Caco-2 (cell line): ENCODE measurements at places on chromosomes 6 and 20.

GRCh38 chr20:22394583-22394982, 189.8 kb downstream of the FOXA2 start:
- no peak overlapping the region for H3K27ac ChIP-seq
- DNase-seq = no peak
- no peak overlapping the region for H3K4me3 ChIP-seq
- H3K4me1 ChIP-seq = no peaks in the 10 kb centered on the region
- H3K27me3 ChIP-seq = peaks cover 2% of the 10 kb centered on the region; the same call in 1 of the 2 replicates

DNA sequence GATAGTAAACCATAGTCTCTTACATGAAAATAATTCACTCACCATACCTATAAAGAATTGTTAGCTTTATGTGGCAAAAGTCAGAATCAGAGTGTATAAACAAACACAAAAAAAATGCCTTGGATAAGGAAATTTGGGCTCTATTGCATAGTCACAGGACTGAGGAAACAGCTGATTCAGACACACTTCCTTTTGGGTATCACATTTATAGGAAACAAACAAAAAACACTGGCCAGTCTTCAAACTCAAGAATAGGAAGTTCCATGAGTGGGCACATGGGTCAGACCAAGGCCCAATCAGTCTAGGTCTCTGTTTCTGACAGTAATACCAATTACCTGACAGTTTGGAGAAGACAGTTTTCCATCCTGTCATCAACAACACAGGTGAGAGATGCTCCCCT, 8.0 kb downstream of the SLC18B1 start:
- no peak overlapping the region for H3K27ac ChIP-seq
- DNase-seq = no peak
- no peaks in the 10 kb centered on the region for H3K36me3 ChIP-seq
- H3K4me3 ChIP-seq = no peak overlapping the region
- no peaks in the 10 kb centered on the region for H3K27me3 ChIP-seq

DNA sequence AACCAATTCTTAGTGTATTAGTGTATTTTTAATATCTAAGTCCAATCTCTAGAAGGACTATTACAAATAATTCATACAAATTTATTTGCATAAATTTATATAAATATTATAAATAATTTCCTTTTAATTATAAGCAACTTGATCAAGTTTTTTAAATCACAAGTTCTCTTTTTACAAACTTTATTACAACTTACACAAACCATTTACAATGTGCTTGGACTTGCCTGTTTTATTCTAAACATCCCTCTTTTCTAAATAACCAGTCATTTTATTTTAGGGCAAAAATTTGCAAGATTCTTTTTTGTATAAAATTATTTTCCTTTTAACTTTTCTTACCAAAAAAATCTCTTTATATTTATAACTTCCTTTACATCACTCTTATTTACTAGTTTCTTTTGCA, 83.5 kb upstream of the SYNCRIP start:
- H3K36me3 ChIP-seq = no peaks in the 10 kb centered on the region
- H3K4me3 ChIP-seq = no peak overlapping the region
- no peaks in the 10 kb centered on the region for H3K27me3 ChIP-seq
- no peaks in the 10 kb centered on the region for H3K4me1 ChIP-seq

GRCh38 chr20:57451795-57452661, 60.8 kb downstream of the RBM38 start:
- no peak for DNase-seq
- H3K27ac ChIP-seq = no peak overlapping the region
- H3K27me3 ChIP-seq = no peaks in the 10 kb centered on the region; the same call in 1 of the 2 replicates
- H3K4me1 ChIP-seq = no peaks in the 10 kb centered on the region

- no peaks in the 10 kb centered on the region for H3K4me1 ChIP-seq
- no peaks in the 10 kb centered on the region for H3K36me3 ChIP-seq
- H3K4me3 ChIP-seq = no peak overlapping the region
- DNase-seq = peak; percentile 57
These were observed 74.1 kb upstream of the PAK5 start for GRCh38 chr20:9912858-9913434.

- H3K4me3 ChIP-seq = no peak overlapping the region
- H3K27ac ChIP-seq = no peak overlapping the region
- peaks cover 11% of the 10 kb centered on the region; the same call in 1 of the 2 replicates for H3K4me1 ChIP-seq
- DNase-seq = no peak
- no peaks in the 10 kb centered on the region for H3K27me3 ChIP-seq
These were observed 28.8 kb upstream of the TULP4 start for GRCh38 chr6:158283304-158283980.

DNA sequence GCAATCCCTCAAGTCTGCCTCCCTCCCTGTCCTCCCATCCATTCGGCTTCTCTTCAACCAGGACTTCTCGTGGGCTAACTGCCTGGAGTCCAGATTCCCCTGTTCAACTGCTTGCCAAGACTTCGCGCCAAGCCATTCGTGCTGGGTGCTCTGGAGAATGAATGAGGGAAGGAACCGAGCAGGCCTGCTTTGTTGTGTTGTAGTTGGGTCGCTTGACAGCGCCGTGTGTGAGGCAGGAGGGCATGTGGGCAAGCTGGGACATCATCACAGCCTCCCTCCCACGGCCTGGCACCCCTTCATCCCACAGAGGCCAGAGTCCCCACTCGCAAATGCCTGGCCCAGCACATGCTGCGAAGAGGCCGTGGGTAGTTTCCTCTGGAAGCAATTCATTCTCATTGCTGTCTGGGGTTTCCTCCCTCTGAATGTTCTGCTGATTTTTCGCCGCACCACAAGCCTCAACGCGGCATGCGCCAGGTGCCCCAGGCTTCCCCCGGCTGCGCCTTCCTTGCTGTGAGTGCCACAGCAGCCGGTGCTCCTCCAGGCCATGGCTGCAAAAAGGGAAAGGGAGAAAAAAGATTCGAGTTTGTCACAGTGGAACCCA, 336.0 kb downstream of the QKI start:
- peaks cover 3% of the 10 kb centered on the region for H3K4me1 ChIP-seq
- H3K36me3 ChIP-seq = no peaks in the 10 kb centered on the region
- no peaks in the 10 kb centered on the region for H3K27me3 ChIP-seq
- no peak for DNase-seq
- H3K4me3 ChIP-seq = no peak overlapping the region

DNA sequence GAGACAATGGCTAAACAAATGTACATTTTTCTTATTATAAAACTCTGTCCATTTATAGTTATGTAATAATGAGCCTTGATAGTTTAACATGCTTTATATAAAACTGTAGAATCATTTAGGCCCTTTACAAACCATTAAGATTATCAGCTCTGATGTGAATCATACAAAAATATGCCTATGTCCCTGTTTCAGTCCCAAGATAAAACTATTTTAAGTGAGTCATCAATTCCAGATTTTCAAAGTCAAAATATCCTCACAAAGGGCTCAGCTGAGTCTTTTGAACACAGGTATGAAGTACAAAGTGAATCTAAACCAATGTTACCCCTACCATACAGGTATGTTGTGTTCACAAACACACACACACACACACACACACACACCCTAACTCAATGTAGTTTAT, 88.0 kb downstream of the PTPRK start:
- H3K4me3 ChIP-seq = no peak overlapping the region
- no peaks in the 10 kb centered on the region for H3K27me3 ChIP-seq
- H3K36me3 ChIP-seq = no peaks in the 10 kb centered on the region
- H3K4me1 ChIP-seq = peaks cover 11% of the 10 kb centered on the region
- no peak overlapping the region for H3K27ac ChIP-seq

DNA sequence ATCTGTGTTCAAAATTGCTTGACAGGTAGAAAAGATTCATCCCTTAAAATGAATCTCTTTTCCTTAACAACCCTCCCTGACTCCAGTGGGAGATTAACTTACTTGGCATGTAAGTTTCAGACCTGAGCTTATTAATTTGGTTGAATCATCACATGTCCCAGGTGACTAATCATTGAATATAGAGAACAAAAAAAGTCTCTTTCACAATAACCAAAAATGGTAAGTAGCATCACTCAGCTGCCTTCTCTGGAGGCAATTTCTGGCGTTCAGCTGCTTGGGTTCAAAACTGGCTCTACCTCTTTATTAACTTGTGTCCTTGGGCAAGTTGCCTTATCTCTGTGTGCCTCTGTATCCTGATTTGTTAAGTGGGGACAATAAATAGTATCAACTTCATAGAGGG, 2.9 kb downstream of the C6orf141 start:
- H3K27me3 ChIP-seq = no peaks in the 10 kb centered on the region
- no peaks in the 10 kb centered on the region for H3K36me3 ChIP-seq
- H3K4me3 ChIP-seq = no peak overlapping the region
- DNase-seq = no peak
- peaks cover 15% of the 10 kb centered on the region for H3K4me1 ChIP-seq
- no peak overlapping the region for H3K27ac ChIP-seq

DNA sequence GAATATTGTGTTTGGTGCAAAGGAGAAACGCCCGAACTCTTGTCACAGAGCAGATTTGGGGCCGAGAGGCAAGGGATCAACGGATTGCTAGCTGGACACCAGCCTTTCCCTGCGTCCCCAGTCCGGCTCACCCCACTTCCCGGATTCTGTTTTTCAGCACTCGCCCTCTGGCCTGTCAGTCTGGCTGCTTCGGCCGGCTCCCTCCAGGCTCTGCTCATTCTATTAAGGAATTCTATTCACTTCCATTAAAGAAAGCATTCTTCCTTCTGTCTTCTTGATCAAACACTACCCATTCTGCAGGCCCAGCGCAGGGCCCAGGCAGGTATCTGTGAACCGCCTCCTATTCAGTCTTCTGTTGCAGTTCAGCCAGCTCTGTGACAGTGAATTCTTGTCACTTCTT, 91.7 kb downstream of the RNF182 start:
- H3K27me3 ChIP-seq = no peaks in the 10 kb centered on the region
- DNase-seq = no peak
- no peak overlapping the region for H3K27ac ChIP-seq
- H3K4me3 ChIP-seq = no peak overlapping the region
- H3K36me3 ChIP-seq = no peaks in the 10 kb centered on the region

DNA sequence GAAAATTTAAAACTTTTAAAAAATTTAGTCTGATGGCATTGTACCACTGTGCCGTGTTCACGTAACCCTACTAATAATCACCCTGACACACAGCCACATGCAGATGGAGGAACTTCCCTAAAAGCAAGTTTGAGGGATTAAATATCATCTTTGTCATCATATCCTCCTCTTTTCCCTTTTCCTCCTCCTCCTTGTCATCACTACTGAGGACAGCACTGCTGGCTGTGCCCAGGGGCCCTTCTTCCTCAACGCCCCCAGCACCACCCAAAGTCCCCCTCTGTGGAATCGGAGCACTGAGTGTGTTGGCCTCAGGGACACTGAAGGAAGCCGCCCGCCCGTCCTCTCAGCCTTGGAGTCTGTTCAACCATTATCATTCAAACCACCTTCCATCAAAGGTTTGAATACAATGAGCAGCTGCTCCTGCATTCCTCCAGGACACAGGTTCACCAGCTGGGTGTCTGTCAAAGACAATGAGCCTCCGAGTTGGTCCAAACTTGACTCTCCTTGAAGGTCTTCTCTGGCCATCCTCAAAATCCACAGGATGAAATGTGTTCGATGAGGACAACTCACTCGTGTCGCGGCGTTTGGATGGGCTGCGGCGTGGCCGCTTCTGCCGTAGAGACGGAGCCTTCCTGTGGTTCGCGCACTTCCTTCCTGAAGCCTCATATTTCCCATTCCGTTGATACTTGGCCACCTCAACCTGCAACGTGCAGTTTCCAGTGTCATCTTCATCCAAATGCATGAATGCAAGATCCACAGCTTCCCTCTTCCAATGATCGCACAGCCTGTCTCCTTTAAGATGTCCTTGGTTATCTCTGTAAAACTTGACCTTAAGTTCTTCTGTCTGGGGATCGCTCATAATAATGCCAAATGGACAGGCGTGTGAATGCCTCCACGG, 23.3 kb downstream of the NQO2 start:
- peak overlapping the region; percentile 92 for H3K27ac ChIP-seq
- peak; percentile 38 for DNase-seq
- peak overlapping the region; percentile 59 for H3K4me3 ChIP-seq
- peaks cover 10% of the 10 kb centered on the region for H3K4me1 ChIP-seq
- H3K27me3 ChIP-seq = no peaks in the 10 kb centered on the region
